ENCODE measurements at places on chromosomes 11 and 22.
A peak's percentile ranks its signal among the peaks of the same experiment; 100 is the strongest.

- DNase-seq = no peak
Measured at GRCh38 chr22:16806401-16806800, 18.8 kb downstream of the XKR3 start.

DNA sequence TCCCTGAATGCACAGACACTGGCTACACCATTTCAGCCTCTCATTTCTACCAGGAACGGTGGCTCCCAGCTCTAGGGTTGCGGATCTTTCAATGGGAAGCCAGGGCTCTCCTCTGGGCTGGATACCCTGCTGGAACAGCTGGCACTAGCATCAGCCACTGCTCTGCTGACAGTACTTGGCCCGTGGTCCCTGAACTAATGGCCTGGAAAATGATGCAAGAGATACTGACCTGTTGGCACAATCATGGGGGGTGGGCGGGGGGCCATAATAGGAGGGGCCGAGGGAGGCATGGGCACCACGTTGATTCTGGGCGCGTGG, 10.7 kb upstream of the TBC1D10A start:
- DNase-seq = no peak

GRCh38 chr11:18314784-18315523, 7.0 kb downstream of the HPS5 start:
- no peak for DNase-seq

GRCh38 chr11:110196884-110197420, 99.5 kb downstream of the RDX start:
- DNase-seq = no peak

DNA sequence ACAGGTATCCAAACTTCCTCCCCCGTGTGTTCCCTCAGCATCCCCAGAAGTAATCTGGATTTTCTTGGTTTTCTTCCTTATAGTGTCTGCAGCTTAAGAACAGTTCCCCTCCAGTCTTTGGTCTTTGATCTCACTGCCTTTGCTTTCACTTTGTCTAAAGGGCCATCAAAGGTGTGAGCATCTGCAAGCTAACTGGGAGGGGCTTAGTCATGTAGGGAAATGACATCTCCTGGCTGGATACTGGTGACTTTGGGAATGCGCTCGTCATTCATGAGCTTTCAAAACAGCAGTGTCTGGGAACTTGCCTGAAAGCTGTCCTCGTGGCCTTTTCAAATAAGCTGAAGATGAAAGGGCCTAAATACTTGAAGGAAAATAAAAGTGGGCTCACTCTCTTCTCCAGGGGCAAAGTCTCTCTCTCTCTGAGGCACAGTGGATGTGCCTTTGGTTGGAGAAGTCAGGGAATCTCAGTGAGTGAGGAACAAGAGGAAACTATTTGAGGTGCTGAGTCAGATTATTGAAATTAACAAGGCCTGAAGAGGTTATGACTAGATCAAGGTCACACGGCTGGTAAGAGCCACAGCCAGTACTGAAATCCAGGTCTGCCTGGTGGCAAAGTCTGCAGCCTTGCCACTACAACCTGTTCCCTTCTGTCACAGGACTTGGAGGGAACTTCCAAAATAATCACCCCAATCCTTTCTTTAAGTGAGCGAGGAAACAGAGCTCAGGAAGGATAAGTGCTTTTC, 45.6 kb upstream of the TENM4 start:
- no peak for DNase-seq

GRCh38 chr22:32652645-32653270, 148.7 kb upstream of the TIMP3 start:
- no peak for DNase-seq

GRCh38 chr11:94815705-94816344, 47.7 kb downstream of the AMOTL1 start:
- no peak for DNase-seq

DNA sequence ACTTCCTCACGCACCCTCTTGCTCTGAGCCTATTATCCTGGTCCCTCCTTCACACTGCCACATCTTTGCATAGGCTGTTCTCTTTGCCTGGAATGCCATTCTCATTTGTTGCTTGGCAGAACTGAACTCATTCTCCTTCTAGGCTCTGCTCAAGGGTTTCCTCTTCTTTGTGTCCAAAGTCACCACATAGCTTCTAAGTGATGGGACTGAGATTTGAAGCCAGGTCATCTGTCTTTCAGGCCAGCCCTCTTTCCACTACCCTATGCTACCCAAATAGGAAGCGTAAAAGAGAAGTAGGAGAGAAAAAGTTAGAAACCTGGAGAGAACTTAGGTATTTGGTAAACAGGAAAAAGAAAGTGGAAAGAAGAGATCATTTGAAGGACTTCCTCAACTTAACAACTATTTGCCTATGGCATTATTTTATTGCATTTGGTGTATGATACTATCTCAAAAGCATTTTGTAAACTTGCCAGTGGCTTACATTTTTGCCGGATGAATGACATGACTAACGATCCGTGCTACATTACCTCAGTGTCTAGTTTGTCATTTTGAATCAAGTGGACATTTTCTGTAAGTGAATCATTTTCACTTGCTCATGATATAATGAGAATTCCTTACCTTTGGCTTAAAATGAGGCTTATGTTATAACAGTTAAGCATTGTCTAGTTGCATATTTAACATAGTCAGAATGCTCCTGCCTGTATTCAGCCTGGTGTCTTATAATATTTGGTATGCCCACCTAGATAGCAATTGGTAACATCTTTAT, 18.5 kb downstream of the NF2 start:
- DNase-seq = peak; percentile 82

DNA sequence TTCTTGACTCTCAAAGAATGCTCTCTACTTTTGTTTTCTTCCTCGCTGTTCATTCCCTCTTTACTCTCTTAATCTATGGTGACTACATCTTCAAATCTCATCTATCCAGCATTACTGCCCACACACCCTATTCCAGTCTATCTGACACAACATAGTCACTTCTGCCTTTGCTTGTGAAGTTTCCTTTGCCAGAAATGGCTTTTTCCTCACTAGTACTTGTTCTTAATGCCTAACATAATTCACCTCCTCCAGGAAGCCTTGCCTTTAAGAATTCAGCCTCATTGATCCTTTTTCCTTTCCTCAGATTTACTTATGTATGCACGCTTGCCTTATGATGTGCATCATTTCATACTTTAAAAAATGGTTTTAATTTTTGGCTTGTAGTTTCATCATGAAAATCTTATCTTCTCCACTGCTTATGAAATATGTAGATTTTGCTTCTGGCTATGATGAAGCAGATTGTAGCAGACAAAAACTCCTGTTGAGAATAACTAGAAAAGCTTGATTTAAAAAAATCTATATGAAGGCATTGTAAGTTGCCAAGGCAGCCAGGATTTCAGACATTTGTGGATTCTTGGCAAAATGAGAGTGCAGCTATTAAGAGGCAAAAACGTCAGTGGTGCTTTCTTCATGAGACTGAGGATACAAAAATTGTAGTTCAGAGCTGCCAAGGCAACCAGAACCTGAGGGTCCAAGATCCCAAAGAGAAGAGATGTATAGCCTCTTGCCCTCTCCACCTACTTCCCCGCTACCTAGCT, 31.8 kb downstream of the RNF169 start:
- no peak for DNase-seq

GRCh38 chr22:43448048-43448447, 36.2 kb downstream of the MPPED1 start:
- no peak for DNase-seq

GRCh38 chr11:110710628-110711381, 1.4 kb downstream of the ARHGAP20 start:
- DNase-seq = peak; percentile 47

DNA sequence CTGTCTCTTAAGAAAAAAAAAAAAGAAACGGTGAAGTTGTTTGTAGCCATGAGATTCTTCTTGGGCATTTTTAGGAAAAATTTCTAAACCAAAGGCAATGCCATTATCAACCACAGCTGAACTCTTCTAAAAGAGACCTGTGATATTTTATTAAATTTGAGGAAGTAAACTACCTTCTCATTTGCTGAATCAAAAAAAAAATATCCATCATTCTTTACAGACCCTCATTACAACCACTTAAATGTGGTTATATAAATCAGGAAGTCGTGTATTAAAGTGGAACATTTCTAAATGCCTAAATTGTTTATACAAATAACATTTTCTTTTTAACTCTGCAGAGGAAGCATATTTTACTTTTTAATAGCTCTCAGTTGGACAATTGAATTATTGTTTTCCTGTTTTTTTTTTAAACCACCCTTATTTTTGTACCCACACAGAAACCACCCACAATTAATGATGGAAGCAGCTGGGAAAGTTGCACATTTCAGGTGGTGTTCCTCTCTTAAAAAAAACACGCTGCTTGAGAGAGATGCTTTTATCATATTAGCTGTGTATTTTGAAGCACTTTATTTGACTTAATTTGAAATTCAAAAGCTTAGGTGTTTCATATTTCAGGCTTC, 91.2 kb downstream of the ARHGAP42 start:
- peak; percentile 36 for DNase-seq

DNA sequence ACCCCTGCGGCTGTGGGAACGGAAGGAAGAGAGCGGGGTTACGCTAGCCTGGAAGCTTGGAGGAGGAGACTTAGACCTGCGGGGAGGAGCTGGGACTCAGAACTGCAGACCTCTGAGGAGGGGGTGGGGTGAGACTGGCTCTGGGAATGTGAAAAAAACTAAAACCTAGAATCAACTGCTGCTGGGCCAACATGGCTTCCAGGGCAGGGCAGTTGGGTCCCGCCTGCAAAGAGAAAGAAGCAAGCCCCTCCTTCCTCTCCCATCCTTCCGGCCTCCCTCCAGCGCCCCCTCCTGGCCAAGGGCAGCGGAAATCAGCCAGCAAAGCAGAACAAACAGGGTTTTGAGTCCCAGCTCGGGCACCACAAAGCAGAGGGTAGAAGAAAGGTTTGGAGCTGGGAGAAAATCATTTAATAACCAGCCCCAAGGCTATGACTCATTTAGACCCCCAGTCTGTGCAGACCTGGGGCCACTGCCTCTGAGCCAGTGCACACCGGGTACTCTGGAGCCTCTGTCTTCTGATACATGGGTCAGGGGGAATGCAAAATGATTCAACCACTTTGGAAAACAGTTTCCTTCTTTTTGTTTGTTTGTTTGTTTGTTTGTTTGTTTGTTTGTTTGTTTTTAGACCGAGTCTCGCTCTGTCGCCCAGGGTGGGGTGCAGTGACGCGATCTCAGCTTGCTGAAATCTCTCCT, 7.3 kb upstream of the NCF4 start:
- DNase-seq = peak; percentile 48

GRCh38 chr22:45042263-45042662, 32.5 kb upstream of the PHF21B start:
- DNase-seq = no peak

DNA sequence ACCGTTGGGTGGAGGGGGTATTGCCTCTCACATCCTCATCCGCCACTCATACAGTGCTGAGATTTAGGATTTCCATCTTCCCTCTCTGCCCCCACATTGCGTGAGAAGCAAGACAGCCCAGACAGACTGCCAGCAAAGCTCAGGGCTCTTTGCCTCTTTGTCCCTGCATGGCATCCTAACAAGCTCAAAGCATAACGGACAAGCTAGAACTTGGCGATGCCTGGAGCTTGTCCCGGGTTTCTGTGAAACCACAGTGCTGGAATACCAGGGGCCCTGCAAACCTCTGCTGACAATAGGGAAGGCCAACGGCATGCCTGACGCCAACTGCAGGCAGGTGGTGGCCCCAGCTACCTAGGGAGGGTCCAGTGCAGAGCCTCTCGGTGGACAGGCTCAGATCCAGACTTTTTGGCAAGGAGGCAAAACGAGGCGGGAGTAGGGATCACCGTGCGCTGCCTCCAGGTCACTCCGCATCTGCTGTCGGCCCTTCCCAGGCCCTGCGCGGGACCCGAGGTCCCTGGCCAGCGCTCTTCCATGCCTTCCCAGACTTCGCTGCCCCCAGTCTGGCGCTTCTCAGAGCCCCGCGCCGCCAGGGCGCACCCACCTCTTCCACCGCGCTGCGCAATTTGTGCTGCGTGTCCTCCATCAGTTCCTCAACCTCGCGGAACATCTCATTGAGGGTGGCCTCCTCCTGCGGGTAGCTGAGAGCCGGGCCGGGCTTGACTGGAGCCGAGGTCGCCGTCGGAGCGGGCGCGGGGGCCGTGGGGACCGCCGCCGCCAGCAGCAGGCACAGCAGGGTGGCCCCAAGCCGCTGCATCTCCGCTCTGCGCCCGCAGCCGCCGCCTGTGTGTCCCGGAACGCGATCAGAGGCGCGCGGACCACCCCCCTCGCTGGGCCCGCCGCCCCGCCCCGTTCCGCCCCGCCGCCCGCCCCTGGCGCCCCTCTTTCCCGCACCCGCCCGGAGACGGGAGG, at the start of gene DKK3:
TSS of gene DKK3 (minus strand) at position 858 of the 969 bp plus-strand sequence. CDS start at position 814, 44 bp downstream.
- peak; percentile 73 for DNase-seq

DNA sequence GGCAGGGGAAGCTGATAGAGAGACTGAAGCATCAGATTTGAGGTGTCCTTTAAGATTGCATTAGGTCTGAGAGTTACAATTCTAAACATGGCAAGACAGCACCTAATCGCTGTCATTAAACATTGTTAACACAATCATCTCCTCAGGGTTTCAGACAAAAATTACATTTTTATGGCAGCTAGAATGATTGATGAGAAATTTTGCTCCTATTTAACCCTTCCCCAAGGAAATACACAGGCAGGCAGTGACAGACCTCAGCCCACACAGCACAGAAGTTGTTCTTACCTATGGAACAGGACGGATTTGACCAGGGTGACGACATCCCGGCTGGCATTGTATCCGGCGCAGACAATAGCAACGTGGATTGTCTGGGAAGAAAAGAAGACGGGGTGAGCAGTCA, 294.3 kb downstream of the LARGE1 start:
- DNase-seq = no peak

DNA sequence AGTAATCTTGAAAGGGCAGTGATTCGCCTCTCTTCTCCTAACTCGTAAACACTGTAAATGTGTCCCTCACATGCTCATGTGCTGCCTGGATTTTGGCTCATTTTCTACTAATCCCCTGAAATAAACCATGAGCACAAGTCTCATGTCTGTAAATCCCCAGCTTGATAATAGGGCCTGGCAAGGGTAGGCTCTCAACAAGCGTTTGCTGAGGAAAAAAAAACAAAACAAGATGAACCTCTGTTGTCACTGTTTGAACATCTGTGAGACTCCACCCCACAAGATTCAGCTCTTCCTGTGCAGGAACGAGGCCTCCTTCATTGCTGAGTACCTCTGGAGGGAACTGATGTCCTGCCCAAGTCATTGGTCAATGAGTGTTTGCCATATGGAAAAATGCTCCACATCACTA, 4.5 kb upstream of the CYB5R2 start:
- no peak for DNase-seq

DNA sequence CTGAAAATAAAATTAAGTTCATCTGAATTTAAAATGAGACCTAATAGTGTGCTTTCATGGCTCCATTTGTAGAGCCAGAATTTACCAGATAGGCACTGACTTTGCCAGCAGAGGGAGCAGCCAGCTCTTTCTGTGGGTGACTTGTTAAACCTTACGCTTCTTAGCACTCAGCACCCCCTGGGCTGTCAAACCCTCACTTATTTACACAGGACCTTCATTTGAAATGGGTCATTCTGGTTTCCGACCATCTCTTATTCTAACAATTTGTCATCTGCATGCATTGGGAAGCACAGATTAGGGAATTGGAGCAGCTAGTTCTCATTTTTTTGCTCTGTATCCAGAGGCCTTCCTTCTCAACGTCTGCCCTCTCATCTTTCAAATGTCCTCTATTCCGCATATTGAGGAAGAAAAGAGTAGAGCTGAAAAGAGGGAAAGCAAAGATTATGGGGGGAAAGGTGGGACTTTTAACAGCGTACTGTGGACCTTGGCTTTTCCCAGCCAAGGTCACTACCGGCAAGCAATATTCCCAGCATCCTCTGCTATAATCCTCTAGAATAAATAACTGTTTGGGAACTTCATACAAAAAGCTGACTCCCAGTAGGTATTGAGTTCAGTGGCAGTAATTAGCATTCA, 3.1 kb downstream of the ASRGL1 start:
- DNase-seq = peak; percentile 31

GRCh38 chr22:49753276-49753890, 74.3 kb downstream of the BRD1 start:
- DNase-seq = no peak

- no peak for DNase-seq
Measured at GRCh38 chr11:92264350-92264749, 39.7 kb downstream of the FAT3 start.

Measured in myocyte (in vitro differentiated cells).